ENCODE measurements at places on chromosomes 12 and 14.

DNA sequence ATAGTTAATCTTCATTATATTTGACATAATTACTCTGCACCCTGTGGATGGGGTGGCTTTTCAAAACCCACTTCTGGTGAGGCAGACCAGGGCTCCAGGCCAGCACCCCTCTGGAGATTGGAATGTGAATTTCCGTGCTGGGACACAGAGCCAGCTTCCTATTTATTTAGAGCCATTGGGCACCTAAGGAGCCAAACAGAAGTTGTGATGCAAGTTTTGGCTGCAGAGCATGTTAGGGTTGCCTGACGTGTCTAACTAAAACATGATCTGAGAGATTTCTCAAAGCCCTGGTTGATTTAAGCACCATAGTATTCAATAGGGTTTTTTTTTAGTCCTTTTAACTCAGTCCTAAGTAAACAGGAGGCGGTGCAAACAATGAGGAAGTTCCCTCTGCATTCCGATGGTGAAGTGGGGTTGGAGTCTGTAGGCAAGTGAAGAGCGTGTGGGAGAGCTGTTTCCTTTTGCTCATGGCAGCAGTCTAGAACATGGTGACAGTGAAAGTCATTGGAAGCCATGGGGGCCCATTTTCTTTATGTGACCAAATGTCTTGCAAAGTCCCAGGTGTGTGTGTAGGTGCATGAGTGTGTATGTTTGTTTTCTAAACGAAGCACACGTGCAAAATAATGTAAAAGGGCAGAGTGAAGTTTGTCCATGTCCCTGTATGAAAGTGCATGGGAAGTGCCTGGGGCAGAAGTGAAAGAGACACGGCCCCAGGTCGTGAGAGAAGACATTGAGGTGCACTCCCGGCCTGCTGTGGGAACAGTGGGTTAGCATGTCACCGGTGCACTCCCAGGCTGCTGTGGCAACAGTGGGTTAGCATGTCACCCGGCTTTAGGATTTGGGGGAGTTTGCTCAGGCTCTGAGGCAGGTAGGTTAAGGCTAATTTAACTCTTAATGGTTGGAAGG is 117.7 kb downstream of the PRKCH start:
- DNase-seq, result peak; percentile 55

GRCh38 chr12:1102115-1102514 is 111.1 kb downstream of the ERC1 start:
- DNase-seq, result no peak

DNA sequence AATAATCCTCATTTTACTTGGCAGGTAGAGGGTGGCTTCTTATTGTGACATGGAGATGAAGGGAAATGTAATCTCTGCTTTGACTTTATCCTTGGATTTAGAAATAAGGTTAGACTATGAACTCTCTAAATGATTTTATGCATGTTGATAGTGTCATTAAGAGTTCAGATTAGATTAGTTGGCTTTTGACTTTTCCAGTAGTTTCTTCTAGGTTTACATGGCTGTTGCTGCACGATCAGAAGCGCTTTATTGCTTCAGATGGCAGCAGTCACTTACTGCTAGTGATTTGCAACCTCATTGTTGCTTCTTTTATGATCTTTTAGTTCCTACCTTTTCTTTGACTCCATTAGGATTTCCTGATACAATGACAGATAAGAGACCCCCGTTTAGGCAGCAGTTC is 32.3 kb downstream of the SLC15A5 start:
- no peak for DNase-seq

DNA sequence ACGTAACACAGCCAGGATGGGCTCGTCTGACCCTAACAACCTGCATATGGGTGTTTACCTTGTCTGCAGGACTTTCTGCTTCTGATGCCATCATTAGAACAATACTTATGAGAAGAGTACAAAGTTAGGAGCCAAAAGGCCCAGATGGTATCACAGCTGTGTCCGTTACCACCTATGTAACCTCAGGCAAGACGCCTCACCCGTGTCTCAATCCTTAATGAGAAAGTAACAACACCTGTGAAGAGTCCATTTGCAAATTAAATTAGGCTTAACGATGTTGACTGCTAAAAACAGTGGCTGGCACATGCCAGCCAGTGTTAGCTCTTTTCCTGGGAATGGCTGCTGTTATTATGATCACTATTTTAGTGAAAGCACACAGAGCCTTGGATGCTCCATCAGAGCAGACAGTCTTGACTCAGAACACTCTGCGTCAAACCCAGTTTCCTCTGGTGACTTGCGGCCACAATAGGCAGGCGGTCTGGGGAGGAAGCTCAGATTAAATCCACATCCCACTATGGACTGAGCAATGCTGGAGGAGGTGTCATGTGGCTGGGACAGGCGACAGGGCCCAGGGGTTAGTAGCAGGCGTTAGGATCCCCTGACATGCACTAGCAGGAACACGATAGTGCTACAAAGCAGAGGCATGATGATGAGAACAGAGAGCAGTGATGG is 125.3 kb downstream of the SLC15A4 start:
- DNase-seq, result no peak

DNA sequence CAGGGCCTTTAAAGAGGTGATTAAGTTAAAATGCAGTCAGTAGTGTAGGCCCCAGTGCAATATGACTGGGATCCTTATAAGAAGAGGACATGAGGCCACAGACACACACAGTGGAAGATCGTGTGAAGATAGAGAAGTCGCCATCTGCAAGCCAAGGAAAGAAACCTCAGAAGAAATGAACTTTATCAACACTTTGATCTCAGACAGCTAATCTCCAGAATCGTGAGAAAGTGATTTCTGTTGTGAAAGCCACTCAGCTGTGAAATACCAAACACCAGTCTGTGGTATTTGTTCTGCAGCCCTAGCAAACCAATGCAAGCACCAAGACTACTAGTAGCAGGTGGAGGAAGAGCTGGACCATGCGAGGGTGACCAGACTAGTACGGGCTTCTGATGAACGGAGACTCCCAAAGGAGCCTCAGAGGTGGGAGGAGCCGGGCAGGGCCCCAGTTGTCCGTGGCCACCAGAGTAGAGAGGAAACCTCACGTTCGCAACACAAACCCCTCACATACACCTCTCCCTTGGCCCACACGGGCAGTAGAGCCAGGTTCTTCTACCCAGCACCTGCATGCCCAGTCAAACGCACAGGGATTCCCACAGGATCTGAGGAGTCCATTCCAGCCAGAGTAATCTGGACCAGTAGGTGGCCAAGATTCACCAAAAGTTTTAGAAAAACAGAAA is 243.0 kb downstream of the TTC8 start:
- peak; percentile 17 for DNase-seq

GRCh38 chr12:68031881-68032739 is 42.9 kb downstream of the IFNG-AS1 start:
- no peak for DNase-seq

- no peak for DNase-seq
Measured at GRCh38 chr12:48104531-48104930, 1.3 kb downstream of the SENP1 start.

GRCh38 chr14:102279688-102280348 is 25.1 kb downstream of the MOK start:
- peak; percentile 35 for DNase-seq

DNA sequence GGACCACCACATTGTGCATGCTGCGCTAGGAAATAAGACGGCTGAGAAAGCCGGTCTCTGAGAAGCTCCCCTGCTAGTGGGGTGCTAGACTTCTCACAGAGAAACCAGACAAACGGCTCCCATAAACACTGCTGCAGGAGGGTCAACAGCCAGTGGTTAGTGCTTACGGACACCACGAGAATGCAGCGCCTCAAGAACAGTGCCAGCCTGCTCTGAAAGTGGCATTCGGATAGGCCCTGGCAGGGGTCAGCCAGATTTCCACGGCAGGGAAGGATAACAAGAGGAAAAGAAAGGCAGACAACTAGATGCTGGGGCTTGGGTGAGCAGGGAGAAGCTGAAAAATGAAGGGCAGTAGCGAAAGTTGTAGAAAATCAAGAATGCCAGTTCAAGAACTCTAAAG is 26.4 kb downstream of the PPTC7 start:
- DNase-seq, result no peak

DNA sequence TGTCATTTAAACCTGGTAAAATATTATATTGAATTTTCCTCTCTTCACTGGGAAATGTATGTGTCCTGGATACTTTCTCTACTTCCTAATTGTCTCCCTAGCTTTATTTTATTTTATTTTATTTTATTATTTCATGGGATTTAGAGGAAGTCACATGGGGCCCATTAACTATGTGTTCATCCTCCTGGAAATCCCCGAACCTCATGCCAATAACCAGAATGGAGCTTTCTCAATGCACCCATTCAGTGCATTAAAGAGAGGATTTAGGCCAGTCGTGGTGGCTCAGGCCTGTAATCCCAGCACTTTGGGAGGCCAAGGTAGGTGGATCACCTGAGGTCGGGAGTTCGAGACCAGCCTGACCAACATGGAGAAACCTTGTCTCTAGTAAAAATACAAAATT is 1.3 kb upstream of the RPGRIP1 start:
- DNase-seq, result no peak

DNA sequence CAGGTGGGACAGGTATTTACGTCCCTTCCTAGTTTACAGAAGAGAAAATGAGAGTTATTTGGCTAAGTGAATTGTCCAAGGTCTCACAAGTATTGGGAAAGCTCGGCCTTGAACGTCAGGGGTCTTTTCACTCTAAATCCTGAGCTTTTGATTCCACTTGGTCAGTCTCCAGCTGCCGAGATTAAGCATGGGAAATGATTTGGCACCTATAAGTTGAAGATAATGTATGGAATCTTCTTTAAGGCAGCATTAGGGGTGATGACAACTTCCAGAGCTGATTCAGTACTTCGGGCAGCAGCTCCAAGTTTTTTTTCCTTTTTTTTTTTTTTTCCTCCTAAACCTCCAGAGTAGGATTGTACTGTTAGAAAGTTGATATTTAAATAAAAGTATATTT is 722 bp downstream of the FAM234B start:
- no peak for DNase-seq

DNA sequence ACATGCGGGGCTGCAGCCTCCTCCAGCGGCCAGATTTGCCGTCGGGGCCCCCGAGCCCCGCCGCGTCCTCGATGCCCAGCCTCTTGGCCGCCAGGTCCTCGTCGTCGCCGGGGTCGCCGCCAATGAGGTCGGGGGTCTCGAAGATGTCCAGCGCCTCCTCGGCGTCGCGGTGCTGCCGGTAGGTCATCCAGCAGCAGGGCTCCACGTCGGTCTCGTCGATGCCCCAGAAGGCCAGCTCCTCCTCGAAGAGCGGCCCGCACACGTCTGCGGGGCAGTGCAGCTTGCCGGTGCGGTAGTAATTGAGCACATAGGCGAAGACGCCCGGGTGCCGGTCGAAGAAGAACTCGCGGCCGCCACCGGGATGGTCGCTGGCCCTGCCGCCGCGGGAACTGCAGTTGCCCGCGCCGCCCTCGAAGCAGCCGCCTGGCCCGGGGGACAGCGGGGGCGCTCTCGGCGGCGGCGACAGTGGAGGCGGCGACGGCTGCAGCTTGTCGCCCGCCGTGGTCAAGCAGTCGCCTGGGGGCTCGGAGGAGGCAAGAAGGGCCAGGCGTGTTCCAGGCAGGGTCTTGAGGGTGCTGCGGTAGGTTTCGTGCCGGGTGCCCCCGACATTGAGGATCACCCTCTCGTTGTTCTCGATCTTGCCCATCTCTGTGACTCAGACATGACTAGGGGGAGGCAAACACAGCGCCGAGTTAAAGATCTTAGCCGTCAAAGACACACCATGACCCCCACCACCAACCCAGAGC is 2.1 kb downstream of the KCNC2 start:
- DNase-seq, result no peak

GRCh38 chr14:96205978-96206360 is 1.3 kb downstream of the BDKRB2 start:
- no peak for DNase-seq

GRCh38 chr12:24084800-24085199 is 135.3 kb upstream of the SOX5 start:
- DNase-seq, result no peak

GRCh38 chr12:124028555-124028925 is 55.5 kb downstream of the ZNF664 start:
- no peak for DNase-seq

DNA sequence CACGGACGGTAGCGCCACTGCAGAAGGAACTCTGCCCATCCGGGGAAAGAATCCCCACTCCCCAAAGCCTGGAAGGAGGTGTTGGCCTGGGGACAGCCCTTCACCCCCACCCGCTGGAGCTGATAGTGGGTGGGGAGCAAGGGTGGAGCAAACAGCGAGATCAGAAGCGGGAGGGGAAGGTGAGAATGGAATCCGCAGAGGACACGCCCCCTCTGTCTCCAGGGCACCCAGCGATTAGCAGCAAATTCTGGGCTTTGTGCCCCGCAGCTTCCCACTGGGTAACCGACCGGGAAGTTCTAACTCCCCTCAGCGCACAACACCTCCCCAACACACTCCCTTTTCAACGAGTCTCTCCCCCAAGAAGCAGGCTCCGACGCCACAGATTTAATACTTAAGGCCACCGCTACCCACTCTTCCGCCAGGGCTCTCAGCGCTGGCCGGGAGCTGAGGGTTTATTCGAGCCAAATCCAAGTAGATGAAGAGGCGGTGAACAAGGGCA is 1.4 kb downstream of the SLC25A29 start:
- DNase-seq, result peak; percentile 32

- no peak for DNase-seq
Measured at GRCh38 chr12:3119756-3120601, 42.8 kb downstream of the TSPAN9 start.
